Neuronal stem cell (in vitro differentiated cells): ENCODE measurements at places on chromosomes 5 and 9.

DNA sequence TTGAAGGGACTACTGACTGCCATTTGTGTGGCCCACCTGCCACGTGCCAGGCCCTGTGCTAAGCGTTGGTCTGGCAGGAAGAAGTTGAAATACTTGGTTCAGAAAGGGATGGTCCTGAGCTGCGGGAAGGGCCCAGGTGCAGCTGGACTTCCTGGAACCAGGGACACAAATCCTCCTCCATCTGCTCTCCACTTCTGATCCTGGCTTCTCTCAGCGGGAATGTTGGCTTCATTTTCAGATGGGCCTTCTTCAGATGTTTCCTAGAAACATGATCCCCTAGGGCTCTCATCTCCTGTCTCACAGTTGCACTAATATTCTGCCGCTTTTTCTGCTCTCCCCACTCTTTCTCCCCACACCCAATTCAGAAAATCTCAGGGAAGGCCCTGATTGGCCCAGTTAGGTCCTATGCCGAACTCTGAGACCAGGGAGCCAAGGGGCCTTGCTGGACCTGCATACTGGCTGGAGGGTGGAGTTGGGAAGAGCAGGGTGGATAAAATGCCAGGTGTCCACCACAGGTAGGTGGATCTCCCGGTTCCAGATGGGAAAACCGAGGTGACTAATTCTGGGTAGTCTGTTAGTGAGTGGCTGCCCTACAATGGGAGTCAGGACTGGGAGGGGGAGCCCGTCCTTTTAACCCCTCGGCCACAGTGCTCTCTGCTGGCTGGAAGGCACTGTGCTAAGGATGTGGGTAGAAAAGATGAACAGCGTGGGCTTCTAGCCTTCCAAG lies 19.4 kb downstream of the PSAT1 start:
- no peak for DNase-seq

DNA sequence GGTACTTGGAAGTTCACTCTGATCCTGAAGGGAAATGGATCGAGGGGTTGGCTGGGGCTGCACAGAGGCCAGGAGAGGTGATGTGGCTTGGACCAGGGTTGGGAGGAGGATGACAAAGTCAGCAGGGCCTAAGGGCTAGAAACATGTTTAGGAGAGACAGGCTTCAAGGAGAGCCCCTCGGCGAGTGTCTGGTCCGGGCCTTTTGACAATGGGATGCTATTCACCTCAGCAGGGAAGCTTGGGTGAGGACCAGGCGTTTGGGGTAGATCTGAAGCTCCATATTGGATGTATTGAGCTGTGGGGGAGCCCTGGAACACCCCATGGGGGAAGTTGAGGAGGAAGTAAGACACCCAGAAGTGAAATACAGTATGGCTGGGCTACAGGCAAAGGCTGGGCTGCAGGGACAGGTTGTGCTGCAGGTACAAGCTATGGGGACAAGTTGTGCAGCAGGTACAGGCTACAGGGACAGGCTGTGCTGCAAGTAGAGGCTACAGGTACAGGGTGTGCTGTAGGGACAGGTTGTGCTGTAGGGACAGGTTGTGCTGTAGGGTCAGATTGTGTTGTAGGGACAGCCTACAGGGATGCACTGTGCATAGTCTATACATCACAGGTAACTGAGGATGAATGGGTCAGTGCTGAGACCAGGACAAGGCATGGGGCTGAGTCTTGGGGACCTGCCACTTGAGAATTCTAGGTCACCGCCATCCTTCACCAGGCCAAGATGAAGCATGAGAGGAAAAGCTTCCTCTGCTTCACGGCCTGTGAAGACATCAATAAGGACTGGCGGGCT lies 22.7 kb upstream of the FIBCD1 start:
- DNase-seq, result no peak

- no peak for DNase-seq
Measured at GRCh38 chr9:35935755-35936509, 22.0 kb downstream of the OR2S2 start.

DNA sequence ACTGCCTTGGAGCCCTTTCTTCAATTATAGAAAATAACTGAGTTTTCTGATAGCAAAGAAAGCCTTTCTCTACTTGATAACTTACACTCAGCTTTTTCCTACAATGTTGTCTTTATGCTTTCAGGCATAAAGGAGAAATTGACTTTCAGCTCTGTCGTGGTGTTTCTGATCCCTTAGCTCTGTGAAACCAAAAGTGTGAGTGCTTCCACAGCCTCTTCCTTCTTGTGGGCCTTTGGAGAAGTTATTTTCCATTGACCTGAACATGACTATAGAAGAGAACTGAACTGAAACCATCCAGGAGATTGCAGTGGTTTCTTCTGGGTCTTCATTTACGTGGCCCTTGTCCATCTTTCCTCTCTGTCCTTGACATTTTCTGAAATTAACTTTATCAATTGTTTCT lies 59.5 kb upstream of the EQTN start:
- DNase-seq, result no peak

DNA sequence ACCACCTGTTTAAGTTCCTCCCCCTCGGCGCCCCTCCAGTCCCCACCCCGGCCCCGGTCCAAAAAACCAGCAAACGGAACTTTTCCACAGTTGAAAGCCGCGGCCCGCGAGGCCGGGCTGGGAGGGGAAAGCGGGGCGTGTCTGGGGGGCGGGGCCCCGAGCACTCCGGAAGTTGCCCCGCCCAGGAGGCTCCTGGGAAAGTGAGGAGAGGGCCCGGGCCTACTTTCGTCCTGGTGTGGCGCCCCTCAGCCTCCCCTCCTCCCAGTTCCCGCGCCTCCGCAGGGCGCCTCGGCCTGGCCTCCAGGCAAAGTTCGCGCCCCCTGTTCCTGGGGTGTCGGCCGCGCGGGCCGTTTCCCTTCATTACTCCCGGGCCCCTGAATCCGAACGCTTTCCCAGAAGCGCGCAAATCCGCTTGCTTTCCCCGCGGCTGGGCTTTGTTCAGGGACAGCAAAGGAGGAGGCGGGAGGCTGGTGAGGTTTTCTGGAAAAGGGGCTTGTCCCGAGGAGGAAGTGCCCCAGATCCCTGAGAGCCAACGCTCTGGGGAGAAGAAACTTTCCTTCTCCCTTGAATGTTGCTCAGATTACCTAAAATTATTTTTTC lies 4.5 kb upstream of the DMRT3 start:
- DNase-seq, result peak; percentile 76

DNA sequence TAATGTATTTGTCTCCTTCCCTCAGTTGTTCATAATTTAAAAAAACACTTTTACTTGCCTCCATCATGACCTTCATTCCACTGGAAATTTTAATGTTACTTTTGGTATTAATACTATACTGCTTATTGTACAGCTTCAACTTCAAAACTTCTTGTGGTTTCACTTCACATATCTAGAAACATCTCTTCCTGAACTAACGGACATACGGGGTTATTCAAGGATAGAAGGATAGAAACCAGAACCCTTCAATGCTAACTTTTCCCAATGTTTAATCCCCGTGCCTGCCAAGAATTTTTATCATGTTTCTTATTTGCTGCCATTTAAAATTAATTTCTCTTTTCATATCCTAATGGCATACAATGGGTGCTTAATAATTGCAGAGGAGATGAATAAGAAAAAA lies 36.3 kb upstream of the SETD9 start:
- no peak for DNase-seq

DNA sequence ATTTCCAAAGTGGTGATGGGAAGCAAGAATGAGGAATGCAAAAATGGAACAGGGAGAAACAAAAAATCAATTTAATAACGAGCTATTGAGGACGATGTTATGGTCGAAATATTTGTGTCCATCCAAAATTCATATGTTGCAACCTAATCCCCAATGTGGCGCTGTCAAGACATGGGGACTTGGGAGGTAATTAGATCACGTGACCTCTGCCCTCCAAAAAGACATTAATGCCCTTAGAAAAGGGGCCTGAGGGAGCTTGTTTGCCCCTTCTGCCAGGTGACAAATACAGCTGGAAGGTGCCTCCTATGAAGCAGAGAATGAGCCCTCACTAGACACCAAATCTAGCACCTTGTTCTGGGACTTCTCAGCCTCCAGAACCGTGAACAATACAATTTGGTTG lies 315.2 kb upstream of the CDH9 start:
- no peak for DNase-seq

GRCh38 chr5:143476601-143477211 lies 73.2 kb upstream of the NR3C1 start:
- no peak for DNase-seq

DNA sequence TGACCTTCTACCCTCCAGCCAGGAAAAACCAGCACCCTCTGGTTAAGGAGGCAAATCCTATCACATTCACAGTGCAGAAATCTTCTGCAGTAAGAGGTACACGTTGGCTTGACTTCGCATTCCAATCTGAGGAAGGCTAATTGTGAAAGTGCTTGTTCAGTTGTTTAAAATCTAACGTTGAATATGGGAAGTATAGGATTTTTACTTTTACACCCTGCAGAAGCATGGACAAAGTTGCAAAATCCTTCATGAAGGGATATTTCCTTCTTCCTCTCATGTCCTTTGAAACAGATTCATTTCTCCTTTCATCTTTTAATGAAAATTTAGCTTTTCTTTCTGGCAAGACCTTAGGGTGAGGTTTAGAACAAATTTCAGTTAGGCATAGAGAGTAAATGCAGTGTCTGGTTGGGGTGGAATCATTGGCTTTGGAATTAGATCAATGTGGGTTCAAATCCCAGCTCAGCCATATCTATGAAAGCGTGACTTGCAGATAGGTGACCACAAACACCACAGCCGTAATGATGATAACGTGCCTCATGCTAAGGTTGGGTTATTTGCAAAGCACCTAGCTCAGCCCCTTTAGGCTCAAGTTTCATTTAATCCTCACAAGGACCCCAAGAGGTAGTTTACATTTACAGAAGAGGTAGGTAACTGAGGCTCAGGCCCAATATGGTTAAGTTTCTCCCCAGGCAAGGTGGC lies 42.2 kb upstream of the C5orf58 start:
- DNase-seq, result no peak

DNA sequence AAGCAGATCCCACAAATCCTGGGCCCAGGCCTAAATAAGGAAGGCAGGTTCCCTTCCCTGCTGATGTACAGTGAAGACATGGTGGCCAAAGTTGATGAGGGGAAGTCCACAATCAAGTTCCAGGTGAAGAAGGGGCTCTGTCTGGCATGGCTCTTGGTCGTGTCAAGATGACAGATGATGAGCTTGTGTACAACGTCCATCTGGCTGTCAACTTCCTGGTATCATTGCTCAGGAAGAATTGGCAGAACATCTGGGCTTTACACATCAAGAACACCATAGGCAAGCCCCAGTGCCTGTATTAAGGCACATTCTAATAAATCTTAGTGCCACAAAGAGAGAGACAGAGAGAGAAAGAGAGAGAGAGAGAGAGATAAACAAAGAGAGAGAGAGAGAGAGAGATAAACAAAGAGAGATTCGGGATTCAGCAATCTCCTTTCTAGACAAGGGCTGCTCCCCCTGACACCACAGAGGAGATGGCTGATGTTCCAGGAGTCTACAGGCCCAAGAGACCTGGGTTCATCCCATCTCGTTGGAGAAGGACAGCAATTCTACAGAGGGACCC lies 45.5 kb upstream of the HSPA9 start:
- DNase-seq, result no peak

DNA sequence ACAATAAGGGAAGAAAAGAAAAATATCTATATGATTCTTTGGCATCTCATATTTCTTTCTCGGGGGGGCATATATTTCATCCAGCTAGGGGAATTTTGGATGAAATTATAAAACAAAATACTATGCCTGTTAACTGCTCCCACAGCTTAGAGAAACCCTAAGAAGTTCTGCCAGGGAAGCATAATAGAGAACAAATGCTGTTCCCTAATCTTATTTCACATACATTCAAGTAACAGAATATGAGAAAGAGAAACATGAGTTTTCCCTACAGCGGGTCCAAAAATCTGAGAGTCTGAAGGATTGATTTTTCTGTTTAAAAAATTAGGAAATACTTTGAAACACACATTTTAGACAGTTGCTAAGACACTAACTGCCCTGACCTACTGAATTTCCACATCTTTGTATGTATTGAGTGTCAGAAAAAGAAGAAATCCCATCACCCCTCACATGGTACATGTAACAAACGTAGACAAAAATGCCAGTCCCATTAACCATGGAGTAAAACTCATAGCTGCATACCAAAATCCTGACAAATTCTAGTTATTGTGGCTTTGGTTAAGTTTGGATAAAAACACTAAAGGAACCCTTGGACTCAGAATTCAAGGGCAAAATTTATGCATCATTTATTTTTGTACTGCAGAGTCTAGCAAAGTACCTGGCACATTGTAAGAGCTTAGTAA lies 620.2 kb upstream of the DMAC1 start:
- no peak for DNase-seq

- DNase-seq, result no peak
Measured at GRCh38 chr9:87379300-87379699, 118.4 kb upstream of the DAPK1 start.

GRCh38 chr5:90214991-90215390 lies 194.6 kb downstream of the CETN3 start:
- DNase-seq, result no peak

DNA sequence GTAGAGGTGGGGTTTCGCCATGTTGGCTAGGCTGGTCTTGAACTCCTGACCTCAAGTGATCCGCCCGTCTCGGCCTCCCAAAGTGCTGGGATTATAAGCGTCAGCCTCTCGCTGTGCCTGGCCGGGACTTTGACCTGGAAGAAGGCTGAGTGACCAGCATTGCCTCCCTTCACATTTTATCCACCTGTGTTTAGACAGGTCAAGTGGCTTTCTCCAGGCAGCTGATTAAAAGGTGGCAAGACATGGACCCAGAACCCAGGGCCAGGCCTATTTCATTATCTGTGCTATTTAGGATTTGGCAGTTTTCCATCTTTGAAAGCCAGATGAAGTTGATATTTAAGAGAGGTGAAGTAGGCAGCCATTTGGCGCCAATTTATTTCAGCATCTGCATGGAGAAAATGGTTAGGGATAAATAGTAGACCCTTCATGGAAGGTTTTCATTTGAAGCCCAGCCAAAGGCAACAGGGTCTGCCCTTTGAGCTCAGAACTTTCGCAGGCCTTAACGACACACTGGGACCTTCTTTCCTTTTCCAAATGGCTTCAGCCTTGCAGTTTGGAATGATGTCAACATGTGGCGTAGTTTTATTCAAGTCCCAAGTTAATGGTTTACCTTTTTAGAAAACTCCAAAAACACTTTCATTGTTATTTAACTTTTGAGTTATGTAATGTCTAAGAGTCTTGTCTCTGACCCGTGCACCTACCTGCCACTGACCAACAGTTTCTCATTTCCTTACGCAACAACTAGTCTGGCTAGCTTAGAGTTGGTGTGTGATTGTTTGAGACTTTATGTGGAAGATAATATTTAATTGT lies 8.4 kb downstream of the DAPK1 start:
- DNase-seq, result no peak

DNA sequence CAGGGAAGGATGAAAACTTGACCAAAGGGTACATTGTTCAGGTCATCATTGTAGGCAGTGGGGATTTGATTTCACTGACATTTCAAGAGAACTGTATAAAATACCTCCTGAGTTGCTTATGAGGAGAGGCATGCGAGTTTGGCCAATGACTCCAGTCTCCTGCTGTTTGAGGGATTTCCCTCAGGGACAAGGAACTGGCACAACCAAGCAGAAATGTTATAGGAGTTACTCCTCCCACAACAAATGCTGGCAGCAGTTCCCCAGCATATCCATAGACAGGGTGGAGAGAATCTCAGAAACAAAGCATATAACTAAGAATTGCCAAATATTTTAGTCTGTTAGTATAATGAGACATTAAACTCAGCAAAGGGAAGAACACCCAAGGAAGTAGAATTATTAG lies 47.2 kb upstream of the FBXL7 start:
- no peak for DNase-seq

- no peak for DNase-seq
Measured at GRCh38 chr9:115444959-115445358, 327.0 kb upstream of the TNC start.
